HS-5 (cell line): ENCODE measurements at places on chromosomes 1 and 21.

DNA sequence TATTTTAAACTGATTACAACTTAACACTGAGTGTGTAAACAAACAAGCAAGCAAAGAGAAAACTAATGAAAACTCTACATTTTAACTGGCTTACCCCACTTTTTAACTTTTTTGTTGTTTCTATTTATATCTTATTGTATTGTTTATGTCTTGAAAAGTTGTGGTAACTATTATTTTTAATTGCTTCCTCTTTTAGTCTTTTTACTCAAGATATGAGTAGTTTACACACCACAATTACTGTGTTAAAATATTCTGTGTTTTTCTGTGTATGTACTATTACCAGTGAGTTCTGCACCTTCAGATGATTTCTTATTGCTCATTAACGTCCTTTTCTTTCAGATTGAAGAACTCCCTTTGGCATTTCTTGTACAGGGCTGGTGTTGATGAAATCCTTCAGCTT, 4.7 kb upstream of the HHAT start:
- DNase-seq: no peak

DNA sequence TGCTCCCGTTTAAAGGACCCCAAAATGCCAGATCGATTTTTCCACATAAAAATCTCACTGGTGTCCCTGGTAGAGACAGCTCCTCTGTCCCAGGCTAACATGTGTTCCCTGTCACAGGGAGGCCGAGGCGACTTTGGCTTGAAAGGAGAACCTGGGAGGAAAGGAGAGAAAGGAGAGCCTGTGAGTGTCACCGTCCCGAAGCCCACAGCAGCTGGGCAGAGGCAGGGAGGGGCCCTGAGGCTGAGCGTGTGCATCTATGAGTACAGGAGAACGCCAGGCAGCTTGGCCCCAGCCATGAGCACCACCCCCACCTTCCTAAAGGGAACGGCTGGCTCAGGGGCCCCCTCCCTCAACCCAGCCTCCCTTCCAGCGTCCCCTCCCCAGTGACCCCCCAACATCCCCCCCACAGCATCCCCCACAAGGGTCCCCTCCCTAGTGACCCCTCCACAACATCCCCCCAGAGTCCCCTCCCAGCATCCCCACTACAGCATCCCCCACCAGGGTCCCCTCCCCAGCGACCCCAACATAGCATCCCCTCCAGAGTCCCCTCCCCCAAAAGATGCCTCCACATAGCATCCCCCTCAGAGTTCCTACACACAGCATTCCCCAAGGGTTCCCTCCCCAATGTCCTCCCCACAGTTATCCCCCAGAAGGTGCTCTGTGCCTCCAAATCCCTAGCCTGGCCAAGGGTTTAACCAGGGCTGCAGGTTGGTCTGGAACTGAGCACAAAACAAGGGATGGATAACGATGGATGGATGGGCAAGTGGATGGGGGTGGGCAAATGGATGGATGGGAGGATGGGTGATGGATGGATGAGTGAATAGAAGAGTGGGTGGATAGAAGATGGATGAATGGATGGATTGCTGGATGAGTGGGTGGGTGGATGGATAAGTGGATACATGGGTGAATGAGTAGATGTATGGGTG, 25.1 kb downstream of the COL6A2 start:
- no peak for DNase-seq

DNA sequence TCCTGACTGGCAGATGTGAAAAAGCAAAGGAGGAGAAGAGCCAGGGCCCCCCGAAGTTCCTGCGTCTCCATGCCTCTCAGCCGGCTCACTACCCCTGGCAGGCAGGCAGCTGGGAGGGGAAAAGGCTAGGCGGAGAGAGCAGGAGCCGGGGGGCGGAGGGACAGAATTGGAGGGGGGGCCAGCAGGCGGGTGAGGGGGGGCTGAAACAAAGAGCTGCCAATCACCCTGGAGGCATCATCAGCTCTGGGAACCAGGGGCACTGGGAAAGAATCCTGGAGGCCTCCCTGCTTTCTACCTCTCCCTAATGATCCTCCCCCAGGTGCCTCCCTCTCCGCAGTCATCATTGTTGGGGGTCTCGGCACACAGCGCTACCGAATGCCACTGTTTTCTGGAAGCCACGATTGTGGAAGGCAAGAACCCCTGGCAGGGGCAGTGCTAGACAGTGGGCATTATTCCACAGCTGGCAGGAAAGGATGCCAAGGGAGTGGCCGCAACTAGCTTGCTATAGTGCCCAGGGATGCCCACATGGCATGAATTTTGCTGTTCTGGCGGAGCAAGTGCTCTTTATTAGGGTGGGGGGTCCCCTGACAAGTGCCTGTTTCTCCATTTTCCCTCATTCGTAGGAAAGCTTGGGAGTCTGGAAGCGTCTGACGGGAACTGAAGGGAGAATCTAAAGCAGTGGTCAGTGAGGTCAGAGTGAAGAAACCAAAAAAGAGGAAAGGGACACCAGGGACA, at the start of gene THBS3:
Gene THBS3, minus strand, starts transcription at position 92 of the 735 bp plus-strand sequence. Its CDS starts 21 bp downstream, at position 71.
- DNase-seq: no peak

DNA sequence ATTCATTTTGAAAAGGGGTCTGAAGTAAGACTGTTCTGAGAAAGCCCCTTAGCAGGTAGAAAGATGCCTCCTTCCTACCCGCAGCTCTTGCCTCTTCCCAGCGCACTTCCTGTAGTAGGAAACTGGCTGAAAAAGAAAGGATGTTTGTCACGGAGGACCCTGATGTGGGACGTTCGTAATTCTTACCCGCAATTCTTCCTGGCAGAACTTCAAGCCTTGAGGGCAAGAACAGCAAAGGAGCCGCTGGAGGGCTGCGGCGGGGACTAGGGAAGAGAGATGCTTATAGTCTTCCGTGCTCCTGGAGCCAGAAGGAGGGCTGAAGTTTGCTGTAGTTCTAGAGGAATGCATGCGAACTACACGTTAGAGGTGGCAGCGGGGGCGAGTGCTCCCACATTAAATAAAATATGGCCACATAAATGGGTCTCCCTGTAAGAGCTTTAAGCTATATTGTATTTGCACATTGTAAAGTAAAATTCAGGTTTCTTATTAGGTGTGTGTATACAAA, 6.3 kb downstream of the C1orf53 start:
- DNase-seq: no peak

DNA sequence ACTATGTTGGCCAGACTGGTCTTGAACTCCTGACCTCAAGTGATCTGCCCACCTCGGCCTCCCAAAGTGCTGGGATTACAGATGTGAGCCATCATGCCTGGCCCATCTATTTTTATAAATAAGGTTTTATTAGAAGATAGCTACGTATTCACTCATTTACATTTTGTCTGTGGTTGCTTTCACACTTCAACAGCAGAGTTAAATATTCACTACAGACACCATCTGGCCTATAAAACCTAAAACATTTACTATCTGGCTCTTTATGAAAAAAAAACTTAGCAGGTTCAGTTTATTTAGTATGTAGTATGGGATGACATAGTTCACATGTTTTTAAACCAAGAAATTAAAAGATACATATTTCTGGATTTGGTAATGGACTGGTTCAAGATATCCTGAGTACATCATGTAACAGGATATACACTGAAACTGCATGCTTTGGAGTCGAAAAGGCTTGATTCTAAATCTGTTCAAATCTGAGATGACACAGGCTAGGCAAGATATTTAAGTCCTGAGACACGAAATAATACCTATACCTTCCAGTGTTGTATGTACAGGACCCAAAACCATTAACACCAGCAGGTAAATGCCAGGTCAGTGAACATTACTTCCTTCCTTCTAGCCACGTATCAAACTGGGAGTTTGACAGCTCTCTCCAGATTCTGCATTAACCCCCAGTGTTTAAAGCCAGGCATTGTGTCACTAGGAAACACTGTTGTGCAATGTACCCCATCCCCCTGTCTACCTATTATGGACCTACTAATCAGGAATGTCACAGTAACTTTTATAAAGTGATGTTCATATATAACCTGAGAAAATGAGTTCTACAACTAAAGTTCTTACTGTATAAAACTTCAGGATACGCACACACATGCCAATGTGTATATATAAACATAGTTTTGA, 54.3 kb upstream of the SDC3 start:
- no peak for DNase-seq

GRCh38 chr21:46237474-46237873, 8.9 kb upstream of the LSS start:
- no peak for DNase-seq

DNA sequence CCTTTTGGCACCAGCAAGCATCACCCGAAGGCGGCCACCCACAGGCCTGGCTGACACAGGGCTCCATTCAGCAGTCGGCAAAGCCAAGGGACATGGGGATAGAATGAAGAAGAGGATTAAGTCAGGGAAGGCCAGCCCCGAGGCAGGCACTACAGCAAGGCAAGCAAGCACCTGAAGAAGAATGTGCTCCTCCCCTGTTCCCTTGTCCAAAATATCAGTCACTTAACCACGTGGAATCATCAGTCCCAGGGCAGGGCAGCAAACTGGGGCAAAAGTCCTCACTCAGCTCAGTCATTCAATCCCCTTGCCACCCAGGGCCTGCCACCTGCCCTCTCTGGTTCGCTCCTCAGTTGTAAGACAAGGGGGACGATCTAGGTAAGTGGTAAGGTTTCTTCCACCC, 9.3 kb downstream of the KANK4 start:
- DNase-seq: no peak

GRCh38 chr21:36710729-36711048, 11.8 kb downstream of the SIM2 start:
- no peak for DNase-seq
